ENCODE measurements at places on chromosomes 7 and 10.

DNA sequence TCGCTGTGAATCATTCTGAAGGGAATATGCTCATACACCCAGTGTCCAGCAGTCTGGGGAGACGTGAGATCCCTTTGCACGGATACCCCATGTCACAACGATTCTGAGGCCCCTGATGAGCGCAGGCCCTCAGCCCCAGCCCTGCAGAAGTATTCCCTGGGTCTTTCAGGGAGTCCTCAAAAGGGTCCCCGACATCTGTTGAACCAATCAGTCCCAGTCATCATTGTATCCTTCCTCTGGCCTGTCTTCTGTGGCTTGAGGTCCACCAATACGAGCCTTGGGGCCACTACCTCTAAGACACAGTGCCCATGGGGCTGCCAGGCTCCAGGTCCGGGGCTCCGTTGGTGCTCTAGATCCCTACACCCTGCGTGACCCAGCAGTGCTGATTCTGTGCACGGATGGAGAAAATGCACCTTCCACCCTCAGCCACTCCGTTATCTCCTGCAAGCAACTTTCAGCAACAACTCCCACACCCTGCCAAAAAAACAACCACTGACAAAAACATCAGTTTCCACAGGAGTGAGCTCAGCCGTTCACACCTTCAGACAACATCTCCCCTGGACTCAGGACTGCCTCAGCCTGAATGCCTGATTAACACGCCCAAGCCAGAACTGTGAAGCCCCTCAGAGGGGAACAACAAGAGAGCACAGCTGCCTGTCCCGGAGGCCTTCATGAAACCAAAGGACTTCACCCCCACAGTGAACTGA, 46.9 kb upstream of the KDM7A start:
- DNase-seq = no peak

- no peak for DNase-seq
Observed at GRCh38 chr7:5553298-5553877, 129.8 kb upstream of the TNRC18 start.

GRCh38 chr7:151570366-151570915, 50.7 kb upstream of the RHEB start:
- no peak for DNase-seq

GRCh38 chr7:100024020-100024619, 8.7 kb downstream of the ZKSCAN1 start:
- no peak for DNase-seq

GRCh38 chr7:30176463-30177109, 41.8 kb downstream of the MTURN start:
- peak; percentile 99 for DNase-seq

DNA sequence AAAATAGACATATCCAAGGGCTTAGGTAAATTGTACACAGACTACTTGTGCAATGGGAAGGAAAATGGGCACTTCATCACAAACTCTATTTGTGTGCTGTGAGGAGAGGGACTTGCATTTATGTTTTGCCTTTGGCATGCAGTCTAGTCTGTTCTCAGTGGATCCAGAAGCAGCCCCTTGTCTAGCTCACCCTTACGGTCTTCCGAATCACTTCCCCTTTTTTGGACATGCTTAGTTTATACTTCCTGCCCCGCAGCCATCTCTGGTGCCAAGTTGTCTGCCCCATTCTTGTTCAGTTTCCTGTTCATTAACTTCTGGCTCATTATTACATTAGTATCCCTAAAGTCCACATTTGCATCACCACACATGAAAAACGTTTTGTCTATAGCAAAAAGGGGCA, 161.6 kb downstream of the NRCAM start:
- DNase-seq = no peak

DNA sequence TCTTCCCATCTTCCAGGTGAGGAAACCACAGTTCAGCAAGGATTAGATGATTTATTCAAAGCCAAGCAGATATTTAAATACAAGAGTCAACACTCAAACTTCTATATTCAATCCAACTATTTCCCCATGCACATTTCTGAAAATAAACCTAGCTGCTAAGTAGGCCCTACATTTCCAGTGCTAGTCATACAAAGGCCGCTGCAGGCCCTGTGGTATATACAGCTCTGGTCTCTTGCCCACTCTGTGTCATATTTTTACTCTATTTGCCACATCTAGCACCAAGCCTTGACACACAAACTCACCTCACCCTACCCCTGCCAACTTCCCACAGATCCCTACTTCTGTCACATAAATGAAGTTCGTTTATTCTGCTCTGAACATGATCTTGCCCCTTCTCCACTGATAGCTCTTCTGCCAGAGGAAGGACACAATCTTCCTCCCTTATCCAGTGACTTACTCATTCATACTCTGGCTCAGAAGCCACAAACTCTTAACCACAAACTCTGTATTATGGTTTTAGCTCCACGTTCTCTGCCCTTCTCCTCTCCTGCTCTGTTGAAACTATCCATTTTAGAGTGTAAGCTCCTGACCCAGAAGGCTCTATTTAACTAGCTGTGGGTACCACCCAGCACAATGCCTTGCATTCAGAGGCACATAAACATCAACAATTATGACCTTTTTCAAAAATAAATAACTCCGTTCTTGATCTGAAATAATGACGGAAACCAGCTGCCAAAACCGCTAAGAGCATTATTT, 180.7 kb downstream of the CPEB3 start:
- DNase-seq = no peak

DNA sequence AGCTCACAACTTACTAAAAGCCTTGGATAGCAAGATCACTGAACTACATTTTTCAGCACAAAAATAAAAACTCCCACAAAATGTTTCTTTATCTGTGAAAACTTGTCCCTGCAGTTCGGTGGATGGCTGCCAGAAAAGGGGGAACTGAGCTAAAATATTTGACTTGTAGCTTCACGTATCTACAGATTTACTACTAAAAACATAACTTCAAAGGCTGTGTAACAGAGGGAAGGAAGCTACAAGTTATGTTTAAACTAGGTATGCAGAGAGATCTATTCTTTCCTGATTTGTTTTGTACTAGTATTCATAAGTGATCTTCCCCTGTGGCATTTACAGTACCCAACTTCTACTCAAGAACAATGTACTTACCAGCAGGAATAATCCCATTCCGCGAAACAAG, 25.1 kb downstream of the SGCE start:
- no peak for DNase-seq

- peak; percentile 25 for DNase-seq
Observed at GRCh38 chr10:43202224-43202656, 64.0 kb downstream of the CSGALNACT2 start.

GRCh38 chr7:106964466-106964865, 80.0 kb upstream of the PRKAR2B start:
- DNase-seq = no peak

DNA sequence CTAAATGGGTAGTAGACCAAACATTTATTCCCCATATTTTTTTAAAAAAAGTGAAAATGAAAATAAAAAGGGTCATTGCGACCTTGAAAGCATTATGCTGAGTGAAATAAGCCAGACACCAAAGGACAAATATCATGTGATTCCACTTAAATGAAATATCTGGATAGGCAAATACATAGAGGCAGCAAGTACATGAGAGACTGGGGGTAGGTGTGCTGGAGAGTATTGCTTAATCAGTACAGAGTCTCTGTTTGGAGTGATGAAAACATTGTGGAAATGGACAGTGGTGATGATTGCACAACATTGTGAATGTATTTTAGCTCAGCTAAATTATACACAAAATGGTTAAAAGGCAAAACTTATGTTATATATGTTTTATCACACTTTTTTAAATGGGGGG, 169.4 kb downstream of the AKR1D1 start:
- peak; percentile 31 for DNase-seq

DNA sequence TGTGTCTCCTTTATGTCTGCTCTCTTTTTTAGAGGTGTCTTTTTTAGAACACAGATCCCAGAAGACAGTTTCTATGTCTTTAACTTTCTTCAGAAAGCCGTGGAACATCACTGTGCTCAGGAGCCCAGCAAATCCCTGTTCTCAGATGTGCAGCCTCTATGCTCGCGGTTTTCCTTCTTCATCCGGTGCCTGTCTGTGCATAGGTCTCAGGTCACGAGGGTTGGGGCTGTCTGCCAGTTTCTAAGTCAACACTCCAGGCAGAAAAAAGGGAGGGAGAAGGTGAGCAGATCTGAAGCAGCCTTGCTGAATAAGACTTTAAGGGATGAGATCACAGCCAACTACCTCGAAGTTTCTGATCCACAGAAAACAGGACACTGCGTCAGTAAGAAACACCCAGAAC, 68.5 kb downstream of the CRTAC1 start:
- no peak for DNase-seq

GRCh38 chr10:131282961-131283360, 28.6 kb downstream of the TCERG1L start:
- no peak for DNase-seq

GRCh38 chr10:78628976-78629375, 439.8 kb upstream of the ZMIZ1 start:
- peak; percentile 27 for DNase-seq

GRCh38 chr10:102324061-102324460, 71.4 kb upstream of the NFKB2 start:
- DNase-seq = no peak

DNA sequence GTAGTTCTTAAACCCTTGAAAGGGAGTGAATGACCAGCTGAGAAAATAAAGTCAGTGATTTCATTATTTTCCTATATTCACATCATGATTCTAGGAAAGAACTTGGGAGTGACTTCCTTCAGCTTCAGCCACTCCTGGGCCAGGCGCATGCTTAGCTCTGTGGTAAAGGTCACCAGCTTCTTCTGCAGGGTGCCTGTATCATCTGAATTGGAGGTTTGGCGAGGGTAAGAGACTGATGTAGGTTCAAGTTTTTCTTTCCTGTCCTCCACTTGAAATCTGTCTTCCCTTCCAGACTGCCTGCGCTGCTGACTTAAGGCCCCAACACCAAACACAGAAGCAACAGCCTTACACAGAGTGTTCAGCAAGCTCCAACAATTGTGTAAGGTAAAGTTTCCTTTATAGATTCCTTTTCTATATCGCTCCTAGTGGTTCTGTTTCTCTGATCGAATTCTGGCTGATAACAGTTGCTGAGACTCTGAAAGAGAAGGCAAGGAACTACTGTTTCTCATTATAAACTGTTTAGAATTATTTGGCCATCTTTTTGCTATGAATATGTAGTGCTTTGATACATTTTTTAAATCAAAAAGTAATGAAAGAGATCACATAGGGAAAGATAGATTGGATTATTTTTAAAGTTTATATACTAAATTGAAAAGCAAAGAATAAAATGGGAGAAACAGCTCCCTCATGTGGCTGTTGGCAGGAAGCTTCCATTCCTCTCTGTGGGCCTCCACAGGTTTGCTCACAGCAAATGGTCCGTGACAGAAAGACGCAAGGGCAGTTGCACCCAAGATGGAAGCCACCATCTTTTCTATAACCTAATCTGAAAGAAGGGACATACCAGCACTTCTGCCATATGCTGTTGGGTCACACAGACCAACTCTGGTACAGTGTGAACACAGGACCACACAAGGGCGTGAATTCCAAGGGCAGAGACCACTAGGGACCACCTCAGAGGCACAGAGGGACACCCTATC, 14.0 kb downstream of the GATAD1 start:
- no peak for DNase-seq

DNA sequence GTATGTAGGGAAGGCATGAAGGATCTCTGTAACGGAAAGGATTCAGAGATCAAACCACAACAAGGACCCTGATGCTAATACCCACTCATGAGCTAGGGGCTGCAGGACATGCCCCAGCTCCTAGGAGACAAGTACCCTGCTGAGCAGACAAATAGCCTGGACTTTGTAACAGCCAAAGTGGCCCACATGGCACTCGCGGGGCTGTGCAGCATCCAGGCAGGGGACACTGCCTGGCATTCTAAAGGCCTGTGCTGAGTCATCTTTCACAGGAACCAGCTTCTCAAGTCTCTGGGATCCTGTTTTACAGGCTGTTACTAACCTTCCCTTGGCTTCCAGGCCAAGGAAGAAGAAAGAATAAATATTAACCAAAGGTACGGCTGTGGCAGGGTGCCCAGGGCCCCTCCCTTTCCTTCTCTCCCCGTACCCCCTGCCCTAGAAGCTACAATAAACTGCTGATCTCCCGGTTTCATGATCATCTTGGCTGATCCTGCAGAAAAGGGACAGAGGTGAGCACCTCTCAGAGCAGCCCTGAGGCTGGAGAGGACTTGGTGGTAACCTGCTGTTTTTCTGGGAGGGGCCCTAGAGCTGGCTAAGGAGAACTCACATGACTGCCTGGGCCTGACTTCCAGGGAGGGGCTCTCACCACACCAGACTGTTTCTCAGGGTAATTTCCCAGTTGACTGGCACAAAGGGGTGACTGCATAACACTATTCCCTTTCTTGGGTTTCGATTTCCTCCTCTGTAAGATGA, 4.2 kb upstream of the RPEL1 start:
- DNase-seq = peak; percentile 91

GRCh38 chr7:80740778-80741545, 102.5 kb downstream of the CD36 start:
- DNase-seq = no peak

GRCh38 chr10:6951732-6952131, 371.7 kb upstream of the PRKCQ start:
- no peak for DNase-seq

DNA sequence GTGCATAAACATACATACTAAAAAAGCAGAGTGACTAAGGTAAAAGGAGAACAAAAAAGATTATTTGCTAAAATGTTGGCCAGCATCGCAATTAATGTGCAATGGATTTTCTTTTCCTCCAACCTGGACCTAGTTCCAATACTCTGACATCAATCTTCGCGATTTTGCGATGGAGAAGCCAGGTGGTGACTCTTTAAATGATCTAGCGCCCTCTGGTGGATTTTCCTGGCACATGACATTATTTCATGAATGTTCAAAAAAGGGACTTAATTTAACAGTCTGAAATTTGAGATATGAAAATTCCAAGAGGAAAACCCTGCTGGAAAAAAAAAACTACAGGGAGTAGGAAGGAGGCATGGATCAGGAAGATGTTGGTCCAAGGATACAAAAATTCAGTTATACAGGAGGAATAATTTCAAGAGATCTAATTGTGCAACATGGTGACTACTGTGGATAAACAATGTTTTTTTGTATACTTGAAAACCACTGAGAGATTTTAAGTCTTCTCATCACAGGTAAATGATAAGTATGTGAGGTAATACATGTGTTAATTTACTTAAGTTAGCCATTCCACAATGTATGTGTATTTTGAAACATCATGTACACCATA, 4.3 kb upstream of the KCNMA1 start:
- peak; percentile 93 for DNase-seq

DNA sequence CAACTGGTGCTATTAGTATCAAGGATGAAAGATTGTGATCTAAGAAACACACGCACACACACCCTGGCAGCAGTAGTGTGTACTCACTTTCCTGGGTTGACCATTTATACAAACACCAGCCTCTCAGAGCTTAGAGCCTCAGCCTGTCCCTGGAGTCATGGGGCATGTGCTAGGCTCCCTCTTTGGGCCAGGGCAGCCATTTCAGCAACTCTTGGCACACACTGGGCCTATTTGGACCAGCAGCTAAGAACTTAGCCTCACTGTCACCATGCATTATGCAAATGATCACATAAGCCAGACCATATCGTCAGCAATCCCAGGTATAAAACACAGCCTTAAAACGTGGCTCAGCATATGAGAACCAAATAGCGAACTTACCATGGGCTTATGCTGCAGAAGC, 51.3 kb downstream of the GLI3 start:
- DNase-seq = no peak
